ENCODE measurements at places on chromosomes 2 and 18. TPM values are rescaled to one million over a fixed set of nuclear protein-coding genes. Genes with fewer than 3 reads are reported as not detected.

GRCh38 chr2:235921508-235922191, 246.5 kb downstream of the GBX2 start:
- H3K27me3 ChIP-seq: peaks cover 3% of the 10 kb centered on the region
- H3K4me3 ChIP-seq: no peak overlapping the region
- H3K27ac ChIP-seq: no peak overlapping the region
- H3K4me1 ChIP-seq: no peaks in the 10 kb centered on the region
- DNase-seq: no peak
- H3K36me3 ChIP-seq: no peaks in the 10 kb centered on the region

DNA sequence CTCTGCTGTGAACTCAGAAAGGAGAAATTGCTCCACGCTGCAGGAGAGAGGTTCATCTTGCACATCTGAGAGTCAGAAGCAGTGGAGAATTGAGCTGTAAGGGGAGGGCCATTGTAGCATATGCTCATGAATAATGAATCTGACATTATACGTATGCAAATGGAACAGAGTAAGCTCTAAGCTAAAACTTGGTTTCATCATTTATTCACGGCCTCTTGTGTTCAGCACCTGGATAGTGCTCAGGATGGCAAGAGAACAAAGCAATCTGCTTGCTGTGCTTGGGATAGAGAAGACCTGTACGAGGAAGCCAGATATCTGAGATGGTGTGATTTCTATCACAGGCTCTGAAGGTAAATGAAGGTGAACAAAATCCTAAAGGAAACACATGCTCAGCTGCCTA, 87.9 kb upstream of the GCFC2 start:
- H3K27me3 ChIP-seq: no peaks in the 10 kb centered on the region
- no peaks in the 10 kb centered on the region for H3K4me1 ChIP-seq
- no peak overlapping the region for H3K27ac ChIP-seq
- H3K36me3 ChIP-seq: no peaks in the 10 kb centered on the region

DNA sequence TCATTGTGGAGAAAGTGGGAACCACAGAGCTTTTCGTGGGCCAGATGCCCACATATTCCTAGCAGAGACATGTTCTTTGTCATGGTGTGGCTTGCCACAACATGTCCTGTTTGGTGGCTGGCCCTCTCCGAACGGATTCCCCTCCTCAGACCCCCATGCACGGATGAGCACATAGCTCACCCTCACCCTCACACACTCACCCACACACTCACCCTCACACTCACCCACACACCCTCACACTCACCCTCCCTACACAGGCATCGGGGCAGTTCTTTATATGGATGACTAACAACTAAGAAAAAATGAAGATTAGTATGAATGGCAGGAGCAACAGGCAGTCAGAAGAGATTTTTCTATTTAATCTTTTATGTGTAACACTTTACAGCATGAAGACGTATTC, 149.9 kb downstream of the ZNF236 start:
- no peak overlapping the region for H3K27ac ChIP-seq
- no peak for DNase-seq
- H3K36me3 ChIP-seq: peaks cover 3% of the 10 kb centered on the region
- H3K27me3 ChIP-seq: no peaks in the 10 kb centered on the region

GRCh38 chr2:85447222-85447585, 28.7 kb downstream of the SH2D6 start:
- no peak overlapping the region for H3K27ac ChIP-seq
- peaks cover under 1% of the 10 kb centered on the region for H3K27me3 ChIP-seq
- H3K36me3 ChIP-seq: no peaks in the 10 kb centered on the region
- H3K4me3 ChIP-seq: no peak overlapping the region

DNA sequence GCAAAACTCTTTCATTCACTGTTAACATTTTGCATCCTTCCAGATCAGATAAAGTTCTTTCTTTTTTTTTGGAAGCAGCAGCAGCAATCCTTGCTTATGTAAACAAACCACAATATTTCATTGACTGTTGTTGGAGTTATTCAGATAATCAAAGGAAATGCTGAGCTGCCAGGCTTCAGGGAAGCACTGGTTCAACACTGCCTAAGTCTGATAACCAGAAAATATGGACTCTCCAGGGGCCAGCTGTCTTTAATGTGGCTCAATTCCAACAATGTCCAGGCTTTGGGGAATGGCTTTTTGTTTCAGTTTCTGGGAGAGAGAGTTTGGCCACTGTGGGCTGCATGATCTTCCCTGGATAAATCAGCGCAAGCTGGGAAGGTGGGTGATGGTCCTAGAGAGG, 354.3 kb downstream of the AKAIN1 start:
- no peaks in the 10 kb centered on the region for H3K27me3 ChIP-seq
- no peak overlapping the region for H3K27ac ChIP-seq
- DNase-seq: no peak
- H3K4me3 ChIP-seq: no peak overlapping the region

- H3K36me3 ChIP-seq: no peaks in the 10 kb centered on the region
- DNase-seq: no peak
- H3K4me3 ChIP-seq: no peak overlapping the region
- H3K27me3 ChIP-seq: peaks cover 1% of the 10 kb centered on the region
These were observed 153.5 kb downstream of the SLC39A10 start for GRCh38 chr2:195810340-195811098.

GRCh38 chr18:61606759-61607158, 273.5 kb downstream of the CDH20 start:
- H3K27ac ChIP-seq: no peak overlapping the region
- no peaks in the 10 kb centered on the region for H3K4me1 ChIP-seq
- no peak overlapping the region for H3K4me3 ChIP-seq

DNA sequence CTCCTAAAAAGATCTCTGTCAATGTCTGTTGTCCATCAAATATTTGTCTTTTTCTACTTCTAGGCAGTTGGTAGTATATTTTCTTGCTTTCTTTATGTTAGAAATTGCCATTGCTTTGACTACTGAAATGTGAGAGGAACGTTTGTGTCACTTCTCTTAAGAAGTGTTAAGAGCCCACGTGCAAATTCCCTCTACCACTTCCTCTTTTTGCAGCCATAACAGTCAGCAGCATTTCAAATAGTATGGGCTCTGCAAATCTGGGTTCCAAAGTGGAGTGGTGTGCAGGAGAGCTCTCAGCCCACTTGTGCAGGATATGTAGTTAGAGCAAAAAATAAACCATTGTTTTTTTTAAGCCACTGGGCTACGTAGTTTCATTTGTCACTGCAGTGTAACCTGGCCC, 314.0 kb downstream of the MEIS1 start:
- no peaks in the 10 kb centered on the region for H3K36me3 ChIP-seq
- no peak overlapping the region for H3K27ac ChIP-seq
- no peak overlapping the region for H3K4me3 ChIP-seq
- H3K27me3 ChIP-seq: peaks cover 2% of the 10 kb centered on the region

DNA sequence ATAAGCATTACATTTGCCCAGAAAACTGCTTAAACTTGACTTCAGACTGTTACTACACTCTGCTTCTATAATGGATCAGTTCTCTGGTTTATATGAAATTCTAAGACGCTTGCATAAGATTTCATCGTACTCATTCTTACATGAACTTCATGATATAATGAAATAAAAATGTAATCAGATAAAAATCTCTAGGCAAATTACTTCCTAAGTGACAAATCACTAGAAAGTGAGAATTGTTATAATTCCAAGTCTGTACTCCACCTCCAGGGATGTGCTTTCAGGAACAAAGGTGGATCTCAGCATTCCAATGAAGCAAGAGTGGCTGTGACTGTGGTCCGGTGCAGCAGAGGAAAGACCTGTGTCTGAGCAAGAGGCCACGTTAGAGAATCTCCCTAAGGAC, 226.2 kb downstream of the PIEZO2 start:
- no peaks in the 10 kb centered on the region for H3K36me3 ChIP-seq
- no peak for DNase-seq
- no peak overlapping the region for H3K27ac ChIP-seq
- no peak overlapping the region for H3K4me3 ChIP-seq
- no peaks in the 10 kb centered on the region for H3K4me1 ChIP-seq

- no peak overlapping the region for H3K27ac ChIP-seq
- no peaks in the 10 kb centered on the region for H3K36me3 ChIP-seq
- no peaks in the 10 kb centered on the region for H3K27me3 ChIP-seq
- DNase-seq: no peak
- H3K4me3 ChIP-seq: no peak overlapping the region
- H3K4me1 ChIP-seq: no peaks in the 10 kb centered on the region
These were observed 17.0 kb downstream of the COL4A4 start for GRCh38 chr2:227147023-227147422.

GRCh38 chr18:21934766-21935015, 194.1 kb downstream of the MIB1 start:
- H3K4me3 ChIP-seq: no peak overlapping the region
- no peaks in the 10 kb centered on the region for H3K4me1 ChIP-seq
- no peak overlapping the region for H3K27ac ChIP-seq
- DNase-seq: no peak
- no peaks in the 10 kb centered on the region for H3K27me3 ChIP-seq
- H3K36me3 ChIP-seq: no peaks in the 10 kb centered on the region

DNA sequence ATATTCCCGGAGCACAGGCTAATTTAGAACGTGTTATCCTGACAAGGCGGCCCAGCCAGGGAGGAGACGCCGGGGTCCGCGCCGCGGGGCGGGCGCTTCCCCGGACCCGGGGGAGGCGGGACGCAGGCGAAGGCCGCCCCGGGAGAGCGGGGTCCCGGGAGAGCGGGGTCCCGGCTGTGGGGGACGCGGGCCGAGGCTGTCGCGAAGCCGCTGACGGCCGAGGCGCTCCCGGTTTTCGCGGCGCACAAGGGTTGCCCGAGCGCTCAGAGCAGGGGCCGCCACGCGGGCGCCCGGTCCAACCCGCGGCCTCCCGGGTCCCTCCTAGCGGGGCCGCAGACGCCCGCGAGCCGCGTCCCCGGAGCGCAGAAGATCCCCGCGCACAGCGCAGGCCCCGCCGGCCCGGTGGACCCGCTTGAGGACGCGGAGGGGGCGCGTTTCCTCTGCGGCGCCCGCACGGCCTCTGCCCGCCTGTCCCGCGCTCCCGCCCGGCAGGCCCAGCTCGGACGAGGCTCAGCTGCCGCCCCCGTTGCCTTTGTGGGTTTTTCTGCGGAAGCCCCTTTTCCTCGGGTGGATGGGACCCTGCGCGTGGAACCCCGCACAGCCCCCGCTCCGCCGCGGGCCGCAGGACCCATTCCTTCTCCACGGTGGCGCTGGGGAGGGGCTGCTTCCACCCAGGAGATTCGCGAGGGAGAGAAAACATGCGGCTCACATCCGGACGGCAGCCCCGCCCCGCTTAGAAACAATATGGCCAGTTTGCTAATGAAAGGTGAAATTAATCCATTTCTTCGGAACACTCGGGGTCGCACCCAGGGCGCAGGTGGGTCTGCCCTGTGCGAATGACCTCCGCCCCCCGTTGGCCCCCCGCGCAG, 9.6 kb upstream of the KCNG2 start:
- H3K4me1 ChIP-seq: peaks cover 13% of the 10 kb centered on the region
- H3K27ac ChIP-seq: no peak overlapping the region
- H3K36me3 ChIP-seq: no peaks in the 10 kb centered on the region
- H3K27me3 ChIP-seq: peaks cover 41% of the 10 kb centered on the region

- H3K27me3 ChIP-seq: peaks cover 49% of the 10 kb centered on the region
- H3K4me1 ChIP-seq: peaks cover 24% of the 10 kb centered on the region
- peak within 1 kb of the TSS; percentile 68 for H3K4me3 ChIP-seq
These were observed at the start of gene ST8SIA5 for GRCh38 chr18:46756559-46757201. Gene ST8SIA5 (minus strand): TSS chr18:46757053. CDS start chr18:46756508, 545 bp downstream.

DNA sequence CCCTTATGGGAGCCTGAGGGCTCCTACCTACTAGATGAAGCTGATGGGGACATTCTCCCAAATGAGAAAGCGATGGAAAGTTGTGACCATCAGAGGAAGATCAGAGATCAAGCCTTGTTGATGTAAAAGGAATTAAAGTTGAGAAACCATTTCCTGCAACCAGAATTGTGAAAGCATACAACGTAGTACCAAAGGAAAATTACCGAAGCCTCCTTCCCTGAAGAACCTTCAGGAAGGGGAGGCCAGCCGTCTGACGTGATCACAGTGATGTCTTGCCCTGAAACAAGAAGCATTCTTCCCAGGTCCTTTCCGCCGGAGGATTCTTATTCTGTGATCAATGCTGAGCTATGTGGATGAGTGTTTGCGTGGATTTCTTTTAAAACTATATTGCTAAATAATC, 211.6 kb upstream of the TNP1 start:
- no peak overlapping the region for H3K27ac ChIP-seq
- H3K36me3 ChIP-seq: no peaks in the 10 kb centered on the region
- H3K4me3 ChIP-seq: no peak overlapping the region
- no peak for DNase-seq

DNA sequence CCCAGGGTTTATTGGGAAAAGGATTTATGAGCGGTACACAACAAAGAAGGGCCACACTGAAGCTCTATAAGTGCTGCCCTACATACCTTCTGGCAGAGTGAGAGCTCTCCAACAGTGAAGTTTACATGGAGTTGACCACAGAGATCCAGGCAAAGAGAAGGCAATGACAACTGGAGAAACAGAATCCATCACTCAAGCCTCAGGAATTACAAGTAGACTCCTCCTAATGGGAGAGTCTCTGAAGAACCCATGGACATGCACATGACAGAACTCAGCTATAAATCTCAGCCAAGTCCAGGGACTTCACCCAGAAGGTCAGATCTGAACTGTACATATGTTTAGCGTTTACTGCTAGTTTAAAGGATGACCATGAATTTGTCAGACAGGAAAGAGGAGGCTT, 164.7 kb downstream of the DNAH7 start:
- H3K4me1 ChIP-seq: no peaks in the 10 kb centered on the region
- no peak overlapping the region for H3K4me3 ChIP-seq
- H3K27ac ChIP-seq: no peak overlapping the region
- DNase-seq: no peak

GRCh38 chr18:61466736-61467135, 133.5 kb downstream of the CDH20 start:
- no peak for DNase-seq
- H3K27ac ChIP-seq: no peak overlapping the region
- H3K4me1 ChIP-seq: no peaks in the 10 kb centered on the region
- no peaks in the 10 kb centered on the region for H3K36me3 ChIP-seq
- H3K4me3 ChIP-seq: no peak overlapping the region

DNA sequence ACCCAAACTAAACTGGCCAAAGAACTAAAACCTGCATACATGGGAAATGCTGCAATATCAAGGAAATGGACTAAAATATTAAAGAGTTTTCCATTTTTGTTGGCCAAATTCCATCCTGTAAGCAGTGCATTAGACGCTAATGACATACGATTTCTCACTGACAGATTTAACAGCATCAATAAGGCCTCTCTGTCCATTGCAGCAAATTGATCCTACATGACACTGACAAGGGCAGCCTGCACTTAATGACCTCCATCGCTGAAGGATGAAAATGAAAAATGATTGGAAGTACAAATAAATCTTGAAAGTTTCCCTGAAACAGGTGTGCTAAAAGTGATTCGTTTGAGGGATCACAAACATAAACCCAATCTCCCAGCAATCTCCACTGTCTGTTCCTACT, 317.6 kb upstream of the KLHL14 start:
- no peaks in the 10 kb centered on the region for H3K4me1 ChIP-seq
- DNase-seq: no peak
- H3K27me3 ChIP-seq: no peaks in the 10 kb centered on the region
- no peaks in the 10 kb centered on the region for H3K36me3 ChIP-seq

Gene SLC19A3
- total RNA-seq: not detected

Gene IL36B
- total RNA-seq: not detected

Gene OR6B2
- not detected for total RNA-seq

Gene CDCA7
- total RNA-seq: 115 TPM

Gene PAX8
- 1.6 TPM for total RNA-seq

Gene PTPN4
- 28.3 TPM for total RNA-seq
